Brain pericyte (primary cell): ENCODE measurements at places on chromosomes 11 and 22.

- no peak for DNase-seq
Observed at GRCh38 chr11:121889931-121890330, 226.1 kb downstream of the BLID start.

- no peak for DNase-seq
Observed at GRCh38 chr11:74453373-74453975, 13.9 kb downstream of the KCNE3 start.

GRCh38 chr11:106913141-106913540, 105.1 kb downstream of the GUCY1A2 start:
- no peak for DNase-seq

DNA sequence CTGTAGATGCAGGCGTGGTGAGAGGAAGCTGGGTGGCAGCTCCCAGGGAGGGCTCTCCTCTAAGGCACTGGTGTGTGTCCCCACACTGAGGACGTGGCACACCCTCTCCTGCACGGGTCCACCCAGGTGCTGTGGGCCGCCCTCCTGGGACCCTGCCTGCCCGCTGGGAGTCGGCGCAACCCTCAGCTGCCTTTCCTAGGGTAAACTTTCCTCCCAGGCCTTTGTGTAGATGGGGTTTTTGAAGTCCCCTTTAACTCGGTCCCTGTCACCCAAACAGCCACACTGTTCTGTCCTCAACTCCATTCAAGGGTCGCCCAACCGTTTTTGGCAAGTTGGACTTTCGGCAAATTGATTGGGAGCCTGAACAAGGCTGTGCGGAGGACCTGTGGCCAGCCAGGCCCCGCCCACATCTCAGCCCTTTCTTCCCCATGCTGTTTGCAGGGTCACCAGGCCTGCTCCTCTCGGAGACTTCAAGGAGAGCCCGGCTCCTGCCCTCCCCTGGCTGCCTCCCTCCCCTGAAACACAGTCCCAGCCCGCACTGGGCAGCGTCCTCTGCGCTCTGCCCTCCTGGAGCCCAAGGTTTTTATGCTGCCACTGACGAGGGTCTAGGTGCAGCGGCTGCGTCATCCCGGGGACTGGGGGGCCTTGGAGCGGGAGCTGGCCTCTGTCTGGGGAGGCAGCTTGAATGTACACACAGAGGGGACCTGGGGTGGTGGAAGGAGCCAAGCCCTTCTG, 1126.2 kb downstream of the BRD1 start:
- no peak for DNase-seq

DNA sequence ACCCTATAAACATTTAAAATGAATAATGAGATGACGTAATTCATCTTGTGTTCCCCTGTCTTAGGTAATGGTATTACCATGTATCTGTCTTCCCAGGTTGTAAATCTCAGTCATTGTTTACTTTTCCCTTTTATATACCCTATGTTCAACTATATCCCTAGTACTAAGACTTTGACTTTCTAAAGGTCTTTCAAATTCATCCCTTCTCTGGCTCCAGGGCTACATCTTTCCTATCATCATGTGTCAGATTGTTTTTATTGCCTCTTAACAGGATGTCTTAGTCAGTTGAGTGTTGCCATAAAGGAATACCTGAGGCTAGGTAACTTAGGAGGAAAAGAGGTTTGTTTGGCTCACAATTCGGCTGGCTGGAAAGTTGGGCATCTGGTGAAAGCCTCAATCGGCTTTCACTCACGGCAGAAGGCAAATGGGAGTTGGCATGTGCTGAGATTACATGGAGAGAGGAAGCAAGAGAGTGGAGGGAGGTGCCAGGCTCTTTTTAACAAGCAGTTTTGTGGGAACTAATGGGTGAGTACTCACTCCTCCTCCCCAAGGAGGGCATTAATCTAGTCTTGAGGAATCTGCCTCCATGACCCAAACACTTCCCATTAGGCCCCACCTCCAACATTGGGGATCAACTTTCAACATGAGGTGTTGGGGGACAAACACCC, 11.6 kb upstream of the DLAT start:
- DNase-seq: no peak

DNA sequence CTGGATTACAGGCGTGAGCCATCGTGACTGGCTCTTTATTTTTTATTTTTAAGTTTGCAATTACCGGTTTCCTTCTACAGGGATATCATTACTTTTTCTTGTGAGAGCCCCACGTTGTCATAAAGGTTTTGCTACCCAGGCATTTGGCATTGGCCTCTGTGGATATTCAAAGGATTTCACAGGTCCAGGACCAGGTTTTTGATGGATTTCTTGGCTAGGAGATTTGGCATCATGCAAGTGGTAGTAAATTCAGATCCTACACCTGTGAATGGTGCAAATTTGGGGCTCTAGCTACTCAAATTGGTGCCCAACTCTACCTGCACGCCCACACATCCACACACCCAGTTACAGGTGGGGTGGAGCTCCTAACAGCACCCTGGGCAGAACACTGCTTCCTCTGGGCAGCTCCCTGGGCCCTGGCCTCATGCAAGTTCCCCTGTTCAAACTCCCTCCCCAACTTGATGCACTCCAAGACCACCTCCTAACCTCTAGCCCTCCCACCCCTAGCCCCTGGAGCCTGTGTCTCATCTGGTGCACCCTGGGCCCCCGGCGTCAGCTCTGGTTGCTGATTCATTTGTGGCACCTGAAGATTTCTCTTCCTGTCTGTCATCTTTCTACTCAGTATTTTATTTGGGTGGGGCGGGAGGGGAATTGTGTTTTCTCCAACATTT, 9.3 kb upstream of the MRGPRD start:
- no peak for DNase-seq

DNA sequence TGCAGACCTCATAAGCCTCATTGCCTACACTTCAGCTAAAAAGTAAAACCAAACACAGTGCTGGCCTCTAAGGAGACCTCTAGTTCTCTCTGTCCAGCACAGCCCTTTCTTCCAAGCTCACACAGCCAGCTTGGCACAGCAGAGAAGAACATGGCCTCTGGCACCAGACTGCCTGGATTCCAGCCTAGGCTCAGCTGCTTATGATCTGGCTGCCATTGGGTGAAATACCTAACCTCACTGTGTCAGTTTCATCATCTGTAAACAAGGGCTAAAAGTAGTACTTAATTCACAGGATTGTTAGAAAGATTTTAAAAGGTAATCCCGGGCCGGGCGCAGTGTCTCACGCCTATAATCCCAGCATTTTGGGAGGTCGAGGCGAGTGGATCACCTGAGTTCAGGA, 9.9 kb upstream of the ACER3 start:
- DNase-seq: no peak

GRCh38 chr22:30129636-30130035, 49.4 kb downstream of the HORMAD2 start:
- DNase-seq: no peak

- no peak for DNase-seq
Observed at GRCh38 chr11:7484131-7484530, 1.2 kb upstream of the OLFML1 start.

- DNase-seq: no peak
Observed at GRCh38 chr11:118117790-118118601, 31.2 kb upstream of the SMIM35 start.

GRCh38 chr11:116782728-116783127, 5.1 kb downstream of the ZPR1 start:
- DNase-seq: no peak

GRCh38 chr22:33409079-33409478, 350.9 kb upstream of the SYN3 start:
- no peak for DNase-seq

GRCh38 chr22:39543095-39543494, 10.5 kb upstream of the RPS19BP1 start:
- no peak for DNase-seq

DNA sequence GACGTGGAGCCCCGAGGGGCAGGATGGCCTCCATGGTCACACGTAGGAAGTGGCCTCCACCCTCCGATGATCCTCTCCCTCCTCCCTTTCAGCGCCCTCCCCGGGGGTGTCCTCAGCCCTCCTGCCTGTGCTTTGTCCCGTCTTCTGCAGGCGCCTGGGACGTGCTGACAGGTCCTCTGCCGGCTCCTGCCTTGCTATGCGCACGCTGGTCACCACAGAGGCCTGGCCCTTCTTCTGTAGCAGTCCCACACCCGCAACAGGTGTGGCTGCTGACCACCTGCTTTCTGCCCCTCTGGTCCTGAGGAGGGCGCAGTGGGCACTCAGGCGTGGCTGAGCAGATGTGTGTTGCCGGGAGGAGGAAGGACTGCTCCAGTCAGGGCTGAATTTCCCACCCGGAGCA, 27.7 kb upstream of the PPP6R3 start:
- no peak for DNase-seq

DNA sequence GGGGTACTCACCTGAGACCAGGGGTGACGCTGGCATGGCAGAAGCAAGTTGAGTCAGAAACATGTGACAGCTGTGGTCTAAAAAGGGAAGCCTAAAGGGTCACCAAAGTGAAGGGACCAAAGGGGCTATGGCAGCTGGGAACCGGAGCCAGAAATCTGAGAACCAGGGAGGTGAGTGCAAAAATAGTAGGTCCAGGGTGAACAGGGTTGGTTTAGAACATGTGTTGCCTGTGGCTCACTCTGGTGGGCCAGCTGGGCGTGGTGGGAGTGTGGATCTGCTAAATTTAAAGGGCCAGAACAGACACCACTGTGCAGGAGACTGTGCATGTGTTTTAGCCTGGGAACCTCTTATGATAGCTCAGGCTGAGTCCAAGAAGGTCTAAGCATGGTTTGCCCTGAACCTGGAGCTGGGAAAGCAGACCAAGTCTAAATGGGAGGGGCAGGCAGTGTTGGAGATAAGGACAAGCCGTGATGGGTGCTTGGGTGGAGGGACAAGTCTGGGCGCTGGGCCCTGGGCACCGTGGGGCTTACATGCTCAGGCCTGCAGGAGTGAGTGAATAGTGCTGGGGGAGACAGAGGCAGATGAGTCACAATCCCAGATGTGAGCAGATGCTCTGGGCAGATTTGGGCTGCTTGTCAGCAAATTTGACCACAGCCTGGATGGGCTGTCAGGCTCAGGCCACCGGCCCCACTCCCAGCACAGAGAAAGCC, 41.4 kb upstream of the ZBED5 start:
- DNase-seq: no peak

GRCh38 chr22:30444632-30445437, 19.3 kb downstream of the MTFP1 start:
- no peak for DNase-seq

- no peak for DNase-seq
Observed at GRCh38 chr22:44144046-44144569, 36.6 kb upstream of the PARVG start.

DNA sequence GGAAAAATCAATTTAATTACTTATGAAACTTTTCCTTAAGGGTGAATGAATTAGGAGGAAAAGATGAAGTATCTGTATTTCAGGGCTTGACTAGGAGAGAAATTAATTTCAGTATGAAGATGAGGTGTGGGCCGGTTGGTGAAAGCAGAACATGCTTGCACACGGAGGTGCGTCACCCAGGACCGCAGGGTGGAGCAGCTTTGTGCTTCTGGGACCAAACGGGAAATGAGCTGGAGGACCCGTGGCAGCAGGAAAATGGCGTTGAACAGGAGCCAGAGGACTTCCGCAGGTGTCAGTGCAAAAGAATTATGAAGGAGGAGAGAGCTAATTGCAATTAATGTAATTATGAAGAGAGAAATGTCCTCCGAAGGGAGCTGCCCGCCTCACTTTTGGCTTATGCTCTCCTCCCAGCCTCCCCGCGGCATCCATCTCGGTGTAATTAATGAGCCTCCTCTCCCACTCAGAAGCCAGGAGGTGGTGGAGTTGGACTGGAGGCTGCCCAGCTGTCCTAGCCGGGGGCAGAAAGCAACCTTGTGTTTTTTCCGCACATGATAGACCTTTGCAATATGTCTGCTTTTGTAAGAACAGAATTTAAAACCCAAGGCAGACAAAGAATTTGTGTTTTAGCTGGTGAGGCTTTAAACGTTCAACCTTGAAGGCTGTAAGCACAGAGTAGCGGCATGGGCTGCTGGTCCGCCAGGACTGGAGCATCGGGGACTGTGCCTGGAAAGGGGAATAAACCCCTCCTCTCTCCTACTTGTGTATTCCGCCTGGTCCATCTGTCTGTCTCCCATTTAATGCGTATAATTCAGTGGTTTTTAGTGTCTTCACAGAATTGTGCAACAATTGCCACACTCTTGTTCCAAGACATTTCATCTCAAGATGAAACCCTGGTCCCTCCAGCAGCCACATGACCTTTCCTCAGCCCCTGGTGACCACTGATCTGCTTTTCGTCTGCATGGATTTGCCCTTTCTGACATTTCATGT, 180.6 kb downstream of the TBC1D22A start:
- no peak for DNase-seq

- DNase-seq: no peak
Observed at GRCh38 chr11:31069447-31070205, 299.9 kb downstream of the DCDC1 start.

- no peak for DNase-seq
Observed at GRCh38 chr11:112583261-112583893, 322.7 kb upstream of the PLET1 start.

- no peak for DNase-seq
Observed at GRCh38 chr11:119373921-119374631, 7.4 kb downstream of the USP2 start.
